ENCODE measurements at places on chromosomes 3 and 15.

DNA sequence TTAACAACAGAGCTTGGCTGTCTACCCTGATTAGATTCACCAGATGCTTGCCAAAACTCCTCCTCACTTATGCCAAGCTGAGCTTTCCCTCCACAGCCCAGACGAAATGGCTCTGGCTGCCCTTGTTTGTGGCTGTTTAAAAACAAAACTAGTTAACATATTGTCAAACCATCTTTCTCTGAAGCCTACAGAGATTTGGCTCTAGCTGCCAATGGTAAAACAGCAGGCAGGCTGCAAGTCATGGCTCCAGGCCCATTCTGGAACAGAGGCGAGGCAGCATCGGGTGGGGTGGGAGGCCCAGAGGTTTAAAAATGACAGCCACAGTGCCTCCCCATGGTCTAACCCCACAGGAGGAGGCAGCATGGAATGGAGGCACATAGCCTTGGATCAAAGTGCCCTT lies 75.9 kb downstream of the SCN5A start:
- no peak for DNase-seq

GRCh38 chr3:192365571-192365970 lies 361.8 kb downstream of the FGF12 start:
- no peak for DNase-seq

DNA sequence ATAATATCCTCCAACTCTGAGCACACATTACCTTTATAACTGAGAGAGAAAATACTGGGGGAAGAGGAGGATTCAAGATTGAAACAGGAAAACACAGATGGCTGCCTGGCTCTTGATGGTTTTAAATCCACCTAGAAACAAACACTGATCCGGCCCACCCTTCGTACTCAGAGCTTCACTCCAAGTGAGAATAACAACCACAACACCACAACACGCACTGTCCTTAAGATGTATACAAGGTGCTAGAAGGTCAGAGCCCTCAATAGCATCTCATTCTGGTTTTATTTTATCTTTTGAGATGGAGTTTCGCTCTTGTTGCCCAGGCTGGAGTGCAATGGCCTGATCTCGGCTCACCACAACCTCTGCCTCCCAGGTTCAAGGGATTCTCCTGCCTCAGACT lies 9.9 kb downstream of the IP6K2 start:
- DNase-seq: no peak

DNA sequence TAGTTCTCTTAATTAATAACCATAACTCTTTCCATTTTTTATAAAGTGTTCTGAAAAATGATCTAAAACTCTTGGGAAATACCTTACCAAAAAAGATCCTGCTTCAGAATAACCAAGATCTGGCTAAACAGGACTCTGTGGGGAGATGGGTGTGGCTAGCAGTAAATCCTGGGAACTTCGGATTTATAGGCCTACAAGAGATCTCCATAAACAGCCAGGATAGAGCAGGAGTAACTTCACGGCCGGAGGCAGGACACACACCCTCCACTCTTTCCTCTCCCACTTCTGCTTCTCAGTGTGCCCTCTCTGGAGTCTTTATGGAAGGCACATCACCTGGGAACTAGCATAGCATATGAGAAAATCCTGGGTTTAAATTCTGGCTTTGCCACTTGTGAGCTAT lies 309.4 kb upstream of the SOX2 start:
- DNase-seq: no peak

DNA sequence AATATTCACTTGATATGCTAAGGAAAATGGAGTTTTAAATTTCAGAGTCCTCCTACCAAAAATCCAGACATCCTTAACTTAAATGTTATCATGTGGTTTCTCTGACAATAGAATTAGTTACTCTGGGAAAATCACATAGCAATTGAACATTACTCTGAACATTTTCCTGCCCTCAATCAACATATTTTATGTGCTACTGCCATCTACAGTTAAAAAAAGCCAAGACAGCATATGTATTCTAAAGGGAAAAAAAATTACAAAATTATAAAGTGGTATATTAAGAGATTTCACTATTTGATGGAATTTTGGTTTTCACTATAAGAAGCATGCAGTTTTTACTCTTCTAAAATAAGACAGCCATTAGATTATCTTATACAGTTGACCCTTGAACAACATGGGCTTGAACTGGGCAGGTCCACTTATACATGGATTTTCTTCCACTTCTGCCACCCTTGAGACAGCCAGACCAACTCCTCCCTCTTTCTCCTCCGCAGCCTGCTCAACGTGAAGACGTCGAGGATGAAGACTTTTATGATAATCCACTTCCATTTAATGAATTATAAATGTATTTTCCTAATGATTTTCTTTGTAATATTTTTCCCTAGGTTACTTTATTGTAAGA lies 122.3 kb downstream of the ATP1B3 start:
- no peak for DNase-seq

GRCh38 chr3:183377307-183377959 lies 51.0 kb downstream of the MCF2L2 start:
- DNase-seq: no peak

GRCh38 chr3:187210545-187211327 lies 13.4 kb downstream of the RTP1 start:
- DNase-seq: no peak

DNA sequence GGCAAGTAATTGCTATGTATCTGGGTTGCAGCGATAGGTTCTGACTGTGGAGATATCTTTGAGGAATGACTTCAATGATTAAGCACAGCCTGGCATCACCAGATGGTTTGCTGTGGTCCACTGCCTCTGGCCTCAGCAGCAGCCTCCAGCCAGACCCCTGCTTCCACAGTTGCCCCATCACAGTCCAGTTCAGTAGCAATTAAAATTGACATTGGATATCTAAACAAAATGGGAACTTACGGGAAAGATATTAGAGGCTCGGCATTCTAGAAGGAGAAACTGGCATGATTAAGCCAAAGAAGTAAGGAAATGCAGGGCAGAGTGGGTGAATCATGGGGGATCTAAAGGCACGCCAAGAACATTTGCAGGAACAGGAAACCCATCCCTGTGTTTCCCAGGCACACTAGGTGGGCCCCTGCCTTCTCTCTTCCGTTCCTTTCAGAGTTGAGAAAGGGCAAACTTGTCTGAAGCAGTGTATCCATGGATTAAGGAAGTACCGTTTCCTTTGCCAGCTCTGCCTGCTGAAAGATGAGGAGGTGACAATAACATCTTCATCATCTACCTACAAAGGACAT lies 36.3 kb upstream of the SH3BP5 start:
- no peak for DNase-seq

GRCh38 chr3:42991341-42992315 lies 12.5 kb downstream of the GASK1A start:
- no peak for DNase-seq

- no peak for DNase-seq
Measured at GRCh38 chr15:48823706-48824105, 12.8 kb upstream of the CEP152 start.

- no peak for DNase-seq
Measured at GRCh38 chr3:115912372-115912771, 289.1 kb downstream of the GAP43 start.

DNA sequence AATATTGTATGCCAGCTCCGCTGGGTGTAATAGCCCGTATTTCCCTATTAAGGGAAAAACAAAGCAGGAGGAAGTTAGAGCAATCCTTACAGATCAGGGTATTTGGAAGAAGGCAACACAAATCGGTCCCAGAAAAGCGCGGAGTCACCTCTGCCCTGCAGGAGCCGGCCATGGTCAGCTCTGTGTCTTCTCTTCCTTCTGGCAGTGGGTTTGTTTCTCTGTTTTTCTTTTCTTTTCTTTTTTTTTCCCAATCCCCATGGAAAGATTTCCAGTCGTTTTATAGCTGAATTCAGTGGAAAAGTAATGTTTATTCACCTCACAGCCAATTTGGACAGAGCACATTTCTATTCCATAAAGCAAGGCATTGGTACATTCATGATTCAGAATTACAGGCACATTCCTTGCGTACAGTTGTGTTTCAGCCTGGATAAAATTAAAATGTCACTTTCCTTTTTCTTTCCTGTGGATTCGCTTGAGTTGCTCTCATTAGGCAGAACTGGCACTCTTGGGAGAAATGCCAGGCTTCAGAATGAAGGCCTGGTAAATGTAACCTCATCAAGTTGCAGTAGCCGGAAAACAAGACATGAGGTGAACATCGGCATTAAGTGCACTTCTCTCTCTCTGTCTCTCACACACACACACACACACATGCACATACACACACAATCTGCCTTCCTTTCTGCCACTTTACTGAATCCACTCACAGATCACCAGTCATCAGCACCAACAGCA lies 204.5 kb upstream of the UBE2E1 start:
- DNase-seq: no peak

DNA sequence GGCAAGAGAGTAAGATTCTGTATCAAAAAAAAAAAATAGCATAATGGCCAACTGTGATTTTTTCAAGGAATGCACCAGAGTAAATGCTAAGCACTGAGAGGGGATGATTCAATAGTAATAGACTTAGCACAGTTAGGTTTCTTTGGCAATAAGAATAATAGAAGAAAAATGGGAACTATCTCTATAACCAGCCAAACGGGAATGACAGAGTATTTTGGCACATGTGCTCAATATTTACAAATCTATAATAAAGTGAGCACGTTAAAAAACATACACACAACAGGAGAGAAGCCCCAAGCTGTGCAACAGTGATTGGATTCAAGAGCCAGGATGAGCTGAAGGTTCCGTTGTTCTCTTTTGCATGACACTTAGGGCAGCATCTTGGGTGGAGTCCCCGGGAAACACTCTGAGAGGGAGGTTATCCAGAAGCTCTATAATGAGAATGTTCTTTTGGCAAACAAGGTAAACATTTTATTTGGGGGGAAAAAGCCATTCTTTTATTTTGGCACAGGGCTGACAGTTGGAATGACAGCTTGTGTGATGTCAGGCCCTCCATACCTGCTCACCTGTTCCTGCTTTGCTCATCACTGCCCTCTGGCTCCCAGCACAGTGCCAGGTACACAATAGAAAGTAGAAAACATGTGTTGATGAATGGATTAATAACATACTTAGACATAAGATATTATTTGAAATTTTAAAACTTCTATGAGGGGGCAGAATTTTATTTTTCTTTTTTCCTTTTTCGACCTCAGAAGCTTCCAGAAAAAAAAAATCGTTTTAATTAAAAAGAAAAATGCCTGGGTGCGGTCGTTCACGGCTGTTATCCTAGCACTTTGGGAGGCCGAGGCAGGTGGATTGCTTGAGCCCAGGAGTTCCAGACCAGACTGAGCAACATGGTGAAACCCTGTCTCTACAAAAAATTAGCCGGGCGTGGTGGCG lies 44.0 kb upstream of the MUC4 start:
- DNase-seq: no peak

- no peak for DNase-seq
Measured at GRCh38 chr15:70033529-70034140, 64.1 kb downstream of the TLE3 start.

GRCh38 chr15:25333049-25333448 lies 105.8 kb downstream of the UBE3A start:
- no peak for DNase-seq

DNA sequence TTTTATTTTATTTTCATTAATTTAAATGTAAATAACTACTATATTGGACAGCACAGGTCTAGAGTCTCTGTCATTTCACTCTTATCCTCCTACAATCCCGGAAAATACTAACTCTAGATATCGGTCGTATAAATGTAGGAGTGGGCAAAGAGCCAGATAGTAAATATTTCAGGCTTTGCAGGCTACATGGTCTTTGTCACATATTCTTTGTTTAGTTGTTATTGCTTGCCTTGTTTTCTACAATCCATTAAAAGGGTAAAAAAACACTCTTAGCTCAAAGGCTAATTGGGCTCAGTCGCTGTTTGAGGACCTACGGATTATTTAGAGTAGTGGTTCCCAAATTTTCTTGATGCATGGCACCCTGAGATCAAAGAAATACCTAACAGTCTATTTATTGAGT lies 1.7 kb downstream of the KNL1 start:
- DNase-seq: no peak

DNA sequence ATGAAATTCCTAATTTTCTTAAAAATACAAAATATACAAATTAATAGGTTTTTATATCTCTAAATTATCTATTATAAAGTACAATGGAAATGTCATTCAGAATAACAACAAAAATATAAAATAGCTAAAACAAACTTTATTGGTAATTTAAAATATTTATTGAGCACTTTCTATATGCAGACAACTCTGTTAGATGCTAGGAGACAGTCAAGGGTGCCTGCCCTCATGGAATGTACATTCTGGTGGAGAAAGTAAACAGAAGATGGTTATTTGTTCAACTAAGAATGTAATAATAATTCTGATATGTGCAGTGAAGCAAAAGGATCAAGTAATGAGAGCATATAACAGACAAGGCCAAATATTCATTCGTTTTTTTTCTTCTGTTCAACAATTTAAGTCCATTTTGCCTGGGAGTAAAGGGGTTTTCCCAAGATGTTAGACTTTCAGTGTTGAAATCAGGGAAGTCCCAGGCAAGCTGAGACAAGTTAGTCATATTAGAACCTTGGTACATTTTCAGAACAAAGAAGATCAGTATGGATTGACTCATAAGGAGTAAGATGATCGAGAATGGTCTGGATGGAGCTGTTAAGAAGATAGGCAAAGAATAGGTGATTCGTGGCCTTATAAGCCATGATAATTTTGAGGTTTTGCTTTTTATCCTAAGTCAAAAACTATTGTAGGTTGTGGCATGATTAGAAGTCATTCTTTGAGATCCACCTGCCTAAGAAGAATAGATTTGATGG lies 150.2 kb upstream of the MLF1 start:
- no peak for DNase-seq

GRCh38 chr3:66609660-66610561 lies 109.1 kb upstream of the LRIG1 start:
- no peak for DNase-seq

- no peak for DNase-seq
Measured at GRCh38 chr3:72563690-72564370, 284.4 kb downstream of the SHQ1 start.

Data from activated CD4-positive, alpha-beta T cell treated with anti-CD3 and anti-CD28 coated beads, Interleukin-2, amount 50 U/mL, for 24 hours (primary cell).